ENCODE measurements at places on chromosomes 16 and 17.
A peak's percentile ranks its signal among the peaks of the same experiment; 100 is the strongest.

- no peak for DNase-seq
These were observed 468.7 kb upstream of the C16orf82 start for GRCh38 chr16:26598061-26598460.

GRCh38 chr17:50934672-50935220, 68.6 kb upstream of the TOB1 start:
- DNase-seq: no peak

- DNase-seq: no peak
These were observed 14.9 kb downstream of the FOXK2 start for GRCh38 chr17:82534401-82534812.

DNA sequence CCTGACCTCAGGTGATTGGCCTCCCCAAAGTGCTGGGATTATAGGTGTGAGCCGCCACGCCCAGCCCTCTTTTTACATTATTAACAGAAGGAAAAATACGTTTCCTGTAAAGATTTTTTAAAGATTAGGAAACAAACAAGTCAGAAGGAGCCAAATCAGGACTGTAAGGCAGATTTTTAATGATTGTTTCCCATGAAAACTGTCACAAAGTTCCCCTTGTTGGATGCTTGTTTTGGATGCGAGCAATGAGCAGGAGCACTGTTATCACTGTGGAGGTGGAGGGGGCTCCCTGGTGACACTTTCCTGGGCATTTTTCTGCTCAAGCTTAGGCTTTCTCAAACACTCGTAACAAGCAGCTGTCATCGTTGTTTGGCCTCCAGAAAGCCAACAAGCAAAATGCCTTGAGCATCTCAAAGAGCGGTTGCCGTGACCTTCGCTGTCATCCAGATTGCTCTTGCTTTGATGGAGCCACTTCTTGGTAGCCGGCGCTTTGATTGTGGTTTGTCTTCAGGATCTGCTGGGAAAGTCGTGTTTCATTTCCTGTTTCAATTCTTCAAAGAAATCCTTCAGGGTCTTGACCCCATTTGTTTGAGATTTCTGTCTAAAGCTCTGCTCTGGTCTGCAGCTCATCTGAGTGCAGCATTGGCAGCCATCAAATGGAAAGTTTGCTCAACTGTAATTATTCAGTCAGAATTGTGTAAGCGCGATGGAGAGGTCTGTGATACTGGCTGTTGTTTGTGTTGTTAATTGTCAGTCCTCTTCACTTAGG, 128.7 kb downstream of the RPTOR start:
- no peak for DNase-seq

- no peak for DNase-seq
These were observed 7.4 kb downstream of the ARRB2 start for GRCh38 chr17:4717791-4718190.

GRCh38 chr16:11342021-11342855, 3.0 kb upstream of the RMI2 start:
- DNase-seq: no peak

DNA sequence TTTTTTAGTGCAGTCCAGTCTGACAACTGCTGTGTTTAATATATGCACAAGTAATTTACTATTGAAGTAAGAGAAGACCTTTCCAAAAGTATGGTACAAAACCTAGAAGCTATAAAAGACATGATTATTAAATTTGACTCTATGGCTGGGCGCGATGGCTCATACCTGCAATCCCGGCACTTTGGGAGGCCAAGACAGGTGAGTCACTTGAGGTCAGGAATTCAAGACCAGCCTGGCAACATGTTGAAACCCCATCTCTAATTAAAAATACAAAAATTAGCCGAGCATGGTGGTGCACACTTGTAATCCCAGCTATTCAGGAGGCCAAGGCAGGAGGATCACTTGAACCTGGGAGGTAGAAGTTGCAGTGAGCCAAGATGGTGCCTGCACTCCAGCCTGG, 41.4 kb upstream of the VWA3A start:
- no peak for DNase-seq

DNA sequence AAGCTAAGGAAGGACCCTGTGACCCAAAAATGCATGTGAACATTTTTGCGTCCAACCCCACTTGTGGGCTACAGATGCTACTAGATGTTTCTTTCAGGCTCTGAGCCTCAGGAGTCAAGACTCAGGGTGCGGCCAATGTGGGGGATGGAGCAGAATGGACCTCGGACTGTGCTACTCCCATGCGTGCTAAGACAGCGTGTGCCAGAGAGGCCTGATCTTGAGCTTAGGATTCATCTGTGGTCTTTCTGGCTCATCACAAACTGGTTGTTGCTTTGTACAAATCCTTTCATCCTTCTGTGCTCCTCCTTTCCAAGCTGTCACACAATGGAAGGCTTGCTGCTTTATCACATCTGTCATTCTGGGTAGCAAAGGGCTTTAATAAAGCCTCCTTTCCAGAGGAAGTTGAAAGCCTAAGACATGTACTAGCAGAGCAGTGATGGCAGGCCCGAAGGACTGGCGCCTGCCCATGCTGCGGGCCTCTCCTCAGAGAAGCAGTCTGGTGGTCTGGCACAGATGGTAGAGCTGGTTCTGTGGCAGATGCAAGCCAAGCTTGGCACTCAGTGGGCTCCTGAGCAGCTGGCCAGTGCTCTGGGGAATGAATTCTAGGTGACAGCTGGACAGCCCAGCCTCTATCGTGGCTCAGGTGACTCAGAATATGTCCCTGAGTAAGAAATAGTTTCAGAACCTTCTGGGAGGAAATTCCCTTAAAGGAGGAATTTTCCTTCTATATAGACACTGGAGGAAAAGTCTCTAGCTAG, 27.8 kb downstream of the COG4 start:
- DNase-seq: no peak

DNA sequence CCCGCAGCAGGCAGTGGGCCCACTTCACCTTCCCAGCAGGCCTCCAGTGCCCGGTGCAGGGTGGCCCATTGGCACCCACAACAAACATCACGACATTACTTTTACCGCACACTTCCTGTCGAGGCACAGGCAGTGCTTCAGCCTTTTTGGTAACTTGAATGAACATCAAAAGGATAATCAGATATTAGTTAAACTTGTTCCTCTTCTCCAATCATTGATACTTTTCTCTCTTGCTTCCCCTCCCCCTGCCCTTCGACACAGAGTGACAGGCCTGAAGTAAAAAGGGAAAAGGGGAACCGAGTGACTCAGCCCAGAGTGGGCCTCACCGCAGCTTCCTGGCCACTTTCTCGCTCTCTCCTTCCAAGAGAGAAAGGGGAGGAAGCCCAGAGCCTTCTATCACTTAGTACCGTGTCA, 507.0 kb downstream of the MAF start:
- no peak for DNase-seq

- no peak for DNase-seq
These were observed 501.6 kb upstream of the PSMD7 start for GRCh38 chr16:73794994-73795393.

DNA sequence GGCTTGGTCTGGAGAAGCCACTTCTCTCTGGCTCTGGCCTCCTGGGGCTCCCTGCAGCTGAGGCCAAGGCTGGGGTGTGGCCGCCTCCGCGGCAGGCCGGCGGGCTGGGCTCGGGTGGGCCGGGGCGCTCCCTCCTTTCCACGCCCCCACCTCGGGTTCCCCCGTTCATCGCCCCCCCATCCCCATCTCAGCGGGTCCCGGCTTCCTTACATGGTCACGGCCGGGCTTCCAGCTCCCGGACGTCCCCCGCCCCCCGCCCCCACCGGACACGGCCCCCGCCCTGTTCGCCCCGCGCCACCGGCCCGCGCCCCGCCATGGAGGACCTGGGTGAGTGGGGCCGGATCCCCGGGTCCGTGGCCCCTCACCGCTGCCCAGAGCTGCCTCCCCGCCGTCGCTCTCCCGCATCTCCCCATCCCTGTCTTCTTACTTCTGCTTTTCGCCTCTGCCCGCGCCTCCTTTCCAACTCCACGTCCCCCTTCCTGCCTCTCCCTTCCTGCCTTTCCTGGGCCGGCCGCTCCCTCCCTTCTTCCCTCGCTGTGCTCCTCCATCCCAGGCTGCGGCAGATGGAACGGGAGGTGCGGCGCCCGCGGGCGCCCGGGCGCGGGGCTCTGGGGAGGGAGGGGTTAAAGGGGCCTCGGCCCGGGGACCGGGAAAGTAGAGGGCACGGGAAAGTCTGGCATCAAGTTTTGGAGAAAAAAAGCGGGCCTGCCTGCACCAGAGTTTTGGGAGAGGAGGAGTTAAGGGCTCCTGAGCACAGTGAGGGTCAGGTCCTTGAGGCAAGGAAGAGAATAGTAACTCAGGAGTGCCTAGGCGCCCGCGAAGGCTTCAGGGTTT, at the start of gene TGFB1I1:
TSS of gene TGFB1I1 (plus strand) at position 278 of the 834 bp plus-strand sequence. CDS start at position 315, 37 bp downstream.
- DNase-seq: peak; percentile 5

DNA sequence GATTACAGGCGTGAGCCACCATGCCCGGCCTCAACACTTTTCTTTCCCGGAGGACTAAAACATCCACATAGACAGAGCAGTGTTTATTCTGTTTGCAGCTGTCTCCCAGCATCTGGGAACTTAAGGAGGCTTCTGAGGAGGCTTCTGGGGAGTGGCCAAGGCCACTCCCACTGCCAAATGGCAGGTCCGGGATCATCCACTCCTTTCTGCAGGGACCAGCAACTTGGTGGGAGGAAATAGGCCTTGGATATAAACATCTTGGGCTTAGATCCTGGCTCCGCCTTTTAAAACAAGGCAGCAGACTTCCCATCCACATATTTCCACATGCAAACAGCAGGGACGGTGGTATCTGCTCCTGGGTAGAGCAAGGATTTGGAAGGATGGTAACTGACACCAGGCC, 14.1 kb upstream of the SPATA32 start:
- no peak for DNase-seq

- DNase-seq: no peak
These were observed 7.6 kb downstream of the LIMD2 start for GRCh38 chr17:63692195-63692816.

DNA sequence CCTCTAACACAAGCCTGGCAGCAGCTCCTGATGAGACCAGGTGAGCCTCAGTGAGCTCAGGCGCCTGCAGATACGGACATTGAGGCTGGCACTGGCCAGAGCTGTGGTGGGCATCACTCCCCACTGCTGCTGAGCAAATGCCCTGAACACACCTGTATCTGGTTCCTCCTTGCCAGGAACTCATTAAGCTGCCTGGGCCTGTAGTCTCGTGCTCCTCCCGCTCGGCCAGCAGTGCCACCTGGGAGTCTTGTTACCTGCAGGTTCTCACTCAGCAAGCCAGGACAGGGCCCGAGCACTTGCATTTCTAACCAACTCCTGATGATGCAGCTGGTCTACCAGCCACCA, 13.3 kb downstream of the EIF4A3 start:
- DNase-seq: no peak

GRCh38 chr16:27792486-27793248, 242.7 kb downstream of the KATNIP start:
- DNase-seq: no peak

GRCh38 chr16:935684-936083, 35.1 kb downstream of the LMF1 start:
- no peak for DNase-seq

- DNase-seq: no peak
These were observed 10.6 kb downstream of the SLC46A1 start for GRCh38 chr17:28395426-28395825.

DNA sequence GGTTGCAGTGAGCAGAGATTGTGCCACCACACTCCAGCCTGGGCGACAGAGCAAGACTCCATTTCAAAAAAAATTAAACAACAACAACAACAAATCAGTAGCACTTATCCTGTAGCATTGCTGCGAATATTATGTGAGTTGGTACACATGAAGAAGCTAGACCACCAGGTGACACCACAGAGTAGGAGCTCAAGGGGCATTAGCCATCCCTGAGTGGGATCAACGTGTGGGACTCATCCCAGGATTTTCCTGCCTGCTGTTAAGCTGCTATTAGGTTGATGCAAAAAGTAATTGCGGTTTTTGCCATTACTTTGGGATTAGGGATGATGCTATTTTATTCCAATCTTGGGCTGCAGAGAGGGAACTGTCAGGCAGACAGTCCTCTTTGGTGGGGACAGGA, 47.2 kb downstream of the OTOA start:
- DNase-seq: no peak

DNA sequence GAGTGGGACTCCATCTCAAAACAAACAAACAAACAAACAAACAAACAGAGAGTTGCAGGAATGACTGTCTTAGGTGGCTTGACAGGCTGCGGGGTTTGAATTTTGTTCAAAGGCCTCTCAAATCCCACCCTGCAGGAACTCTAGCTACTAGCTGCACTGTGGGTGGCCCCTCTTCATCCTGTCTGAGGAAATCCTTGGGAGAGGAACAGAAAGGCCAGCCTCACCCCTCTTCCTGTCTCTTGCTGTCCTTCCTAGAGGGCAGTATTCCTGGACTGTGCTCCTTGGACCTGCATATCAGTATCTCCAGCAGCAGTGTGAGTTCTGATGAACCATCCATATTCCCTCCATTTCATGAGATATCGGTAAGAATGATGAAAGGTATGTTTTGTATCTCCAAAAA, 2.0 kb upstream of the CCDC92B start:
- no peak for DNase-seq

DNA sequence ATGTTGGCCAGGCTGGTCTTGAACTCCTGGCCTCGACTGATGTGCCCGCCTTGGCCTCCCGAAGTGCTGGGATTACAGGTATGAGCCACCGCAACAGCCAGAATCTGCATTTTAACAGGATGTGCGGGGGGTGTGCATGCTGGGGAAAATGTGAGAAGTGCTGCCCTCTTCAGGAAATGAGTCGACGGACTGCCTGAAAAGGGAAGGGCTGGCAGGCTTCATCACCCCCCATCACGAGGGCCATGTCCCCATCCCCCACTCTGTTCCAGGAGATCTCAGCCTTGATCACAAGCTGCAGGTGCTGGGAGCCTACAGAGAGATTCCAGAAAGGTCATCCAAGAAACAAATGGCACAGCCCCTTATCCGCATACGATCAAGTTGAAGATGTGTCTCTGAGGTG, 195.3 kb upstream of the RPL38 start:
- no peak for DNase-seq

- DNase-seq: peak; percentile 67
These were observed 14.1 kb downstream of the C17orf67 start for GRCh38 chr17:56819431-56820145.

GRCh38 chr17:77070888-77071279, 69.9 kb upstream of the SEC14L1 start:
- DNase-seq: no peak

- no peak for DNase-seq
These were observed 386.2 kb downstream of the SNX29 start for GRCh38 chr16:12362482-12363458.

DNA sequence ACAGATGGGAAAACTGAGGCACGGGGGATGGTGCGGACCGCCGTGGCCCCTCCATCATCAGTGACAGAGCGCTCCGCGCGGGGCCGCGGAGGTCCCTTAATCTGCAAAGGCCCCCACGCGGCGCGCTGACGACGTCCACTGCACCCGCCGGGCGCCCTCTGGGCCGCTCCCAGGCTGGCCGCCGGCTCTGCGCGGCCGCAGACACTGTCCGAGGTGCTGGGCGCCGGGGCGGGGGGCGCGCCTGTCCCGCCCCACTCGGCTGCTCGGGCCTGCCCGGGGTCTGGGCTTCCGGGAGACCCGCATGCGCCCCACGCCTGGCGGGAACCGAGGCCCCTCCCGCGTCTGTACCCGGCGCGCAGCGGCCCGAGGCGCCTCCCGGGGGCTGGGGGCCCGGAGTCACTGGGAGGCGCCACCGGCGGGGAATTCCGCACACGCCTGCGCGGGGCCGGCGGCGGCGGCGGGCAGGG, 550 bp upstream of the RNF213 start:
- peak; percentile 2 for DNase-seq
